T-helper 1 cell (primary cell): ENCODE measurements at places on chromosomes 3 and 15.

DNA sequence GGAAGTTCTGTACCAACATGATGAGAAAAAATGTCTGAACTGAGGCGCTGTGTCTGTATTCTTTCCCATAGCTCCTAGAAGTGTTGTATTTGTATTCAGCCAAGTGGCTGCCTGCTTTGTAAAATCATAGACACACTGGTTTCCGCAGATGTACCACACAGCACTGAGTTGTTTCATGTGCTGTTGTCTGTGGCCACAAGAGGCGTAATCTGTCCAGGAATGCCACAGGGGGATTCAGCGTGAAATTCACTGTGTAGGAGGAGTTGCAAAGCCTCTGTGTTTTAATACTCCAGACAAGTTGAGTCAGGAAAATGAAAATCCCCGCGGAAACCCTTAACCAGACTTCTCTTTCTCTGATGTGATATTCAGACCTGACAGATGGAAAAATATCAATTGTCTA, 462.2 kb downstream of the NSUN3 start:
- DNase-seq = no peak

- no peak for DNase-seq
Measured at GRCh38 chr3:16430717-16431630, 82.5 kb downstream of the RFTN1 start.

- no peak for DNase-seq
Measured at GRCh38 chr3:11917051-11917450, 70.4 kb upstream of the TAMM41 start.

GRCh38 chr3:13645801-13646637, 97.1 kb downstream of the FBLN2 start:
- DNase-seq = no peak

DNA sequence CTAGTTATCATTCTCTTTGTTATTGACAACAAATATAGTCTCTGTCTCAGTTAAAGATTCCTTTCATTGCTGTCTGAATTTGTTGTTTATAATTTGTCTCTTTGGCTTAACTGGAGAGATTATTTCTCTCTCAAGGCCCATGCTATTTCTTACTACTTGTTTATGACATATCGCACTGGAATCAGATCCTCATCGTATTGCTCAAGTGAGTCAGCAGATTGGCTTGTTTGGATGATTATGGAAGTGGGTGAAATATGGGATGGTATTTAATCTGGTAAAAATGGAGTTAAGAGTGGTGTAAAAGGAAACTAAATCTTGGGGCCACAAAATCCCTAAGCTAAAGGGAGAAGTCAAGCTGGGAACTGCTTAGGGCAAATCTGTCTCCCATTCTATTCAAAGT, 613.1 kb downstream of the SI start:
- DNase-seq = no peak

DNA sequence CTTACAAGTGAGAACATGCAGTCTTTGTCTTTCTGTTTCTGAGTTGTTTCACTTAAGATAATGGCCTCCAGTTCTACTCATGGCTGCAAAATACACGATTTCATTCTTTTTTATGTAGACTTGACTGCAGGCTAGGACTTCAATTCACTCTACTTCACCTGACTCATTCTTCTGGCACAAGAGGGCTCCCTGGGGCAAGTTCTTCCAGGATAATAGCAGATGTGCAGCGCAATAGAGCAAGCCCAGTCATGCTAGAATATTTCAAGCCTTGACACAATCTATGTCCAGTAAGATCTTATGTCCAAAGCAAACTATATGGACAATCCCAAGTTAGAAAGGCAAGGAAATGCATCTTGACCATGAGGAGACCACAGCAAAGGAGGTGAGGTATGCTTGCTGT, 211.7 kb upstream of the GADL1 start:
- no peak for DNase-seq

- DNase-seq = no peak
Measured at GRCh38 chr3:125137358-125138033, 75.1 kb downstream of the SLC12A8 start.

- DNase-seq = no peak
Measured at GRCh38 chr15:59251001-59251845, 44.6 kb downstream of the LDHAL6B start.

GRCh38 chr3:44045476-44046275, 196.0 kb upstream of the TOPAZ1 start:
- DNase-seq = no peak

DNA sequence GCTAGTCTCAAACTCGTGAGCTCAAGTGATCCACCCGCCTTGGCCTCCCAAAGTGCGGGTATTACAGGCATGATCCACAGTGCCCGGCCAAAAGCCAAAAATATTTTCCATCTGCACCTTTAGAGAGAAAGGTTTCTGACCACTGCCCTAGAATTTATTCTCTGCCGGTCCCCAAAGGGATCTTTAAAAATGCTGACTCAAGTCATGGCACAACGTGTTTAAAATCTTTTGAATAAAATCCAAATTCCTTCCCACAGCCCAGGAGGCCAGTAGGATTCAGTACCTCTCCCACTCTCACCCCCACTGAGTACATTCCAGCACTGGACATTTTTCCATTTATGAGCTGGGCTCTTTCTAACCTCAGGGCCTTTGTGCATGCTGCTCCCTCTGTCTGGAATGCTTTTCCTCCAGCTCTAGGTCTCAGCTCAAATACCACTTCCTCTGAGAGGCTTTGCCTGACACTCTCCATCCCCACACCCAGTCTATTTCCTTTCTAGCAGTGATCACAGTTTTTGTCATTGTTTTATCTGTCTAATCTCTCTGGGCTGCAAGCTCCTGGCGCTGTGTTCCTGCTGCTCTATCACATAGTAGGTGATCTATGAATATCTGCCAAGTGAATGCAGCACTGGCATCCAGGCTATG, 502.9 kb downstream of the SHQ1 start:
- no peak for DNase-seq

GRCh38 chr3:113953677-113954076, 5.9 kb downstream of the ZDHHC23 start:
- no peak for DNase-seq

DNA sequence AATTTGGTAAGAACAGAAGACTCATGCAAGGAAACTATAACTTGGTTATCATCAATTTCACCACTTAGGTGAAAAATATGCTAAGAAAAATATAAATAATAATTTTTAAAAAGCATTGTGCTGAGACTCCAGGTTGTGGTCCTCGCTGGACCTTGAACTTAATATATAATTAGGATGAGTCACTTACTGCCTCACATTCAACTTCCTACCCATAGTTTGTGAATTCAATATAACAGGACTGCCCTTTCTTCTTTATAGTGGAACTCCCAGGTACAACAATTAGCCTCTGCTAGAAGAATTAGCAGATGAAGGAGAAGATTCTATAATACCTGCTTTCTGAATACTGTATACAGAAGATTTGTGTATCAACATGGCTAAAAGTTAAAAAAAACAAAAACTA, 149.1 kb upstream of the SPRED1 start:
- no peak for DNase-seq

GRCh38 chr15:87492321-87492720, 764.2 kb downstream of the NTRK3 start:
- no peak for DNase-seq

- DNase-seq = no peak
Measured at GRCh38 chr3:78201091-78201490, 1161.2 kb downstream of the ROBO2 start.

- no peak for DNase-seq
Measured at GRCh38 chr3:196968233-196969133, at the start of gene PIGZ. TSS of gene PIGZ (minus strand) at chr3:196968833. CDS start at chr3:196952031, 16,802 bp downstream.

DNA sequence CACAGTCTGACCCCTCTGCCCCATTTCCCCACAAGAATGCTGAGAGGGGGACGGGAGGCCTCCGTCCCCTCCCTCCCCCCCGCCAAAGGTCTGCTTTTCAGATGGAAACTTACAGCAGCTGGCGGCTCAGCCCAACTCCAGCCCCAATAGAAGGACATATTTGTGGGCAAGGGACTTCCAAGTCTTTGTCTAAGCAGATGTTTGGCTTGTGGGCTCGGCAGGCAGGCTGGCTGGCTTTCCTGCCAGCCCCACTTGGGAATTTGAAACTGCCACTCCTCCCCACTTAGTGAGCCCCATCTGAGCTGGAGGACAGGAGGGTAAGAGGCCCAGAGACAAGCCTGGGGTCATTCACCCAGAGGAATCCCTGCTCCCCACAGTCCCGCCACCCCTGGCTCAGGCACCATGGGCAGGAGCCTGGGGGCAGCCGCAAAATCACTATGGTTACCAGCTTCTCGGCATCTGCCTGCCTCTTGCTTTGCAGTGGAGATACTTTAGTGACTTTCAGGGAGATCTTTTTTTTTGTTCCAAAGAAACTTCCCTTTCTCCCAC, 53.6 kb downstream of the LMCD1 start:
- DNase-seq = no peak

DNA sequence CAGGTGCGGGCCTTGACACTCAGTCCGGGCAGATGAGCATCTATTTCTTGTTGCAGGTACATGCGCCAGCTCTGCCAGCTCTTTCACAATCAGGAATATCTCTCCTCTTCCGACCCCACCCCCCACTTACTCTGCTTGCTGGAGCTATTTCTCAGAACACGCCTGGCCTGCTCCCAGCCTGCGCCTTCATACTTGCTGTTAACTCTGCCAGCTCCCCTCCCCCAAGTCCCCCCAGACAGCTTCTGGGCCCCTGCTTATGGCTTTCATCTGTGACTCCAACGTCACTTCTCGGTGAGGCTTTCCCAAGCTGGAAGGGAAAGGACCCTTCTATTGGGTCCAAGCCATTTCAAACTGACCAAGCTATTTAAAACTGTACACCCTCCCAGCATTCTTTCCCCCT, 15.2 kb downstream of the MAGEF1 start:
- DNase-seq = no peak

DNA sequence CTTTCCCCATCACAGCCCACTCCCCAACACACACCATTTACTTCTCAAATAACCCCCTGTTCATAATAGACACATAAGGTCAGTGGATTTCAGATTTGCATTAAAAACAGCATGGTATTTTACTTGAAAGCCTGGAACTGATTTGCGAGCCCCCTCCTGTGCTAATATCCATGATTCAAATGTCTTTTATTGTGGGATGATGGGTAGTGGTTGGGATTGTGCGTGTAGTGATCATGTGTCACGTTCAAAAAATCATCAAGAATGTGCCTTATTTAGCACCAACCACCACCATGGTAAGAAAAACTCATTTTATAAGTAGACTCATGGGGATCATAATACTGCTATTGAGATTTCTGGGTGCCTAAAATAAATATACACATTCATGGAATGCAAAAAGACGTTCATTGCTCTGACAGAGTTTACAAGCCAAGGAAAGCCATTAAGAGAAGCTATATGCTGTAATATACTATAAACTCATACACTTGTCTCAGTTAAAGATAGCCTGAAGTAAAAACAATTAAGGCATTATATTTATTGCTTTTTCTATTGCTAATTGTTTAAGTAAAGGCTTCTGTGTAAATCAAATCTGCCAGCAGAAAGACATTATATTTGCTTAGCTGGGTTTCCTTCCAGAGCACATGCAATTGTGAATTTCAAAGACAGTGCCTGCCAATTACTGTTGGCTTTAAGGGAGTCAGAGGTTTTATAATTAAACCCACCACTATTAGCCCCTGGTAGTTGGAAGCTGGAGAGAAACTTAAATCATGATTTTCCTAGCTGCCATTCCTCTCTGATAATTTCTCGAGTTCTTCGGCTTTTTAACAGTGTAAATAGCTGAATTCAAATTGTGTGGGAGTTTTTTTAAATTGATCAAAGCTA, 4.0 kb downstream of the TRAT1 start:
- DNase-seq = no peak

- no peak for DNase-seq
Measured at GRCh38 chr3:164752812-164753211, 325.5 kb downstream of the SI start.

DNA sequence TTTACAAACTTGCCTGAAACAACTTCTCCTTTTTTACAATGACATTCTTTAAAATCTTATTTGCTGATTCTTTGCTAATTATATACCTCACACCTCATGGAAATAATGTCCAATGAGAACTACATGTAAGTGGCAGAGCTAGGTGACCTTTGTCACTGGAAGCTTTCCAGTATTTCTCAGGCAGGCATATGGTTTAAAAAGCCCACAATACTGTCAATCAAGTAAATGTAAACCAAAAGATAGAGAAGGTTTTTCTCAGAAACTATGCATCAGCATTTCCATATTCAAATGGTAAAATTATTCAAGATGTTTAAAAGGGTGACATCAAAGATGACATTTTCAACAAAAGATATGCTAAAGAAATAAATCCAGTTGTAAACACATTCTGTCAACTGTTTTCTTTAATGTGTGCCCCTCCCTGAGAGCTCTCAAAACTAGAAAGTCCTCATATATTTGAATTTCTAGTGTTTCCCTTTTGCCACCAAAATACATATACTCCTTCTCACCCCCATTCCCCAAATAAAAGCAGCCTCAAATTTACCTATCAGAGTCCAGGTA, 10.1 kb upstream of the STRIT1 start:
- DNase-seq = no peak

DNA sequence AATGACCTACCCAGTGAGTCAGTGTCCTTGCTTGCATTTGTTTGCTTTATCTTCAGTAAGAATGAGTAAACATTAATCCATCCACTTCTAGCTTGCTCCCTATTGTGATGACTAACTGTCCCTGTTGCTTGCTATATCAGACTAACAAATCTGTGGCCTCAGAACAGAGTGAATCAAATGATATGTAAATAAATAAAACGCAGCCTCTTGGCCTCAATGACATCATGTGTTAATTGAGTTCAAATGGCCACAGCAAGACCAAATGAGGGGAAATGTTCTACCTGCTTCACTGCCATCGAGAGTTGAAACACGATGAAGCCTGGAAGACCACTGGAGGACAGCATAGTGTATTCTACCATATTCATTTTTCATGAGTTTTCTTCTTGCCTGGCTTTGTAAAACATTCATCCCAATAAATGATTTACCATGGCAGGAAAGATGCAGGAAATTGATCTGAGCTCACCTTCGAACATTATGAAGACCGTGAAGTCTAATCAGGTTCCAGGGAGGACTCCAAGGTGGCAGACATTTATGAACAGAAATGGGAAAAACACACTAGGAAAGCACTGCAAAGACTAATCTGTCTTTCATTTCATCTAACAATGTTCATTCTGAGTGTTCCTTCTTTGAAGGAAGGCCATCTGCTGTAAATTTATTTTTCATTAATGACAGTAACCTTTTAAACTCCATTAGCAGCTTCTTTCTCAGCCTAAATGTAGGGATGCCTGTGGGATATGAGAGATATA, 1144.5 kb downstream of the TUSC7 start:
- no peak for DNase-seq

DNA sequence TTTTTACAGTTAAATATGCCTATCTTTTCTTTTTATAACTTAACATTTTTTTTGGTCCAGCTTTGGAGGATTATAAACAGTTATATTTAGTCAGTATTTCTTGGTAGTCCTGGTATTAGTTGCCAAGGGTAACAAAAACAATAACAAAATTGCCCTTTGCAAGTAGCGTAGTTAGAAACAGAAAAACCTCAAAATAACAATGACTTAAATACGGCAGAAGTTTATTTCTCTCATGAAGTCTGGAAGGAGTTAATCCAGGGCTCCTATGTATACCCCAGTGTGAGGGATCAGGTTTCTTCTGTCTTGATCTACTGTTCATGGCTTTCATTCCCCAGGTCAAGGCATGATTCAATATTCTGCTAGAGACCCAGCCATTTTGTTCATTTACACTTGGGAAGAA, 14.1 kb upstream of the MYH15 start:
- DNase-seq = no peak

- no peak for DNase-seq
Measured at GRCh38 chr3:148344521-148344920, 353.2 kb upstream of the AGTR1 start.
